ENCODE measurements at places on chromosomes 3 and 15.

DNA sequence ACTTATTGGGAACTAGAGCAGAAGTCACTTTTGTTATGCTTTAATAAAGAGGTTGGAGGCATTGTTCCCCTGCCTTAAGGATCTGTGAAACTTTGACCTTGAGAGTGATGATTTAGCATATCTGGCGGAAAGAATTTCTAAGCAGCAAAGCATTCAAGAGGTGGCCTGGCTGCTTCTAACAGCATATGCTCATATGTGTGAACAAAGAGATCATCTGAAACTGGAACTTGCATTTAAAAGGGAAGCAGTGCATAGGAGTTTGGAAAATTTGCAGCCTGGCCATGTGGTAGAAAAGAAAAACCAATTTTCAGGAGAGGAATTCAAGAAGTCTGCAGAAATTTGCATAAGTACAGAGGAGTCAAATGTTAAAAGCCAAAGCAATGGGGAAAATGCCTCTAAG, 56.4 kb upstream of the GOLIM4 start:
- DNase-seq, result no peak

- no peak for DNase-seq
Measured at GRCh38 chr3:24060055-24060454, 115.0 kb downstream of the NR1D2 start.

GRCh38 chr3:124033360-124034015, 41.6 kb upstream of the ROPN1 start:
- DNase-seq, result no peak

DNA sequence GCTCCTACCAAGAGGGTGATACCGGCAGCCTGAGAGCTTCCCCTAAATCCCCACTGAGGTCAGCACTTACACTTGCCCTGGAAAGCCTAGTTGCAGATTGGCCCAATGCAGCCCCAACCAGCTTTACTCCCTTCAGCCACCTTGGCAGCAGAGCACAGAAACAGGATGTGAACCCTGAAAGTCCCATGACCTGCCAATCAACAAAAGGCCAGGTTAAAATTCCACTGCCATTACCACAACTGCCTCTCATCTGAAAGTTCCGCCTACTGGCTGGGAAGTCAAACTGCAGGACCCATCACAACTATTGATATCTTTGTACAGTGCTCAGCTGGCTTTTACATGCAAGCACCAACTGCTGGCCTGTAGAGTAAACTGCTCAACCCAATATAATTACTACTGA, 156.2 kb downstream of the ZMAT3 start:
- DNase-seq, result no peak

GRCh38 chr3:196711838-196712513, at the start of the genes CEP19 and PIGX:
TSS of gene CEP19 (minus strand) at chr3:196712250. CDS start at chr3:196708657, 3,593 bp downstream.
TSS of gene PIGX (plus strand) at chr3:196712377.
- peak; percentile 93 for DNase-seq

Measured in CD4-positive, alpha-beta memory T cell (primary cell).